ENCODE measurements at places on chromosomes 12 and 14. TPM values are rescaled to one million over a fixed set of nuclear protein-coding genes. Genes with fewer than 3 reads are reported as not detected.

Gene HOXC9
- 0.61 TPM for total RNA-seq

DNA sequence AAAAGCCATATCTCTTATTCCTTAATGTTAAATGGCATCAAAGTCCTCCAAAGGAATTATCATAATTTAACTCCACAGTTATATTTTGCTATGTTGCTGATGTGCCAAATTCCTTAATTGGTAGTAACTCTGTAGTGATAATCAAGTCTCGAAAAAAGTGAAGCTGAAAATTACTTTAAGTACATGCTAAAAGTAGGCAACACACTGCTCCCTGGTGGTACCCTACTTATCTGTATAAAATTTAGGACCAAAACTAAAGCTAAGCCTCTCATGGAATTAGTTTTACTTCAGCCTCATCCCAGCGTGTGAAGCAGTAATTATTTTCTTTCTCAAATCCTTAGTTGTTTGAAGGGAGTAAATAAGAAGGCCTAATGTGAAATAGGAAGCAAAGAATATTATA lies 132.8 kb downstream of the TTLL5 start:
- H3K4me1 ChIP-seq = no peaks in the 10 kb centered on the region
- no peaks in the 10 kb centered on the region for H3K36me3 ChIP-seq
- no peak overlapping the region for H3K4me3 ChIP-seq
- H3K27me3 ChIP-seq = no peaks in the 10 kb centered on the region

DNA sequence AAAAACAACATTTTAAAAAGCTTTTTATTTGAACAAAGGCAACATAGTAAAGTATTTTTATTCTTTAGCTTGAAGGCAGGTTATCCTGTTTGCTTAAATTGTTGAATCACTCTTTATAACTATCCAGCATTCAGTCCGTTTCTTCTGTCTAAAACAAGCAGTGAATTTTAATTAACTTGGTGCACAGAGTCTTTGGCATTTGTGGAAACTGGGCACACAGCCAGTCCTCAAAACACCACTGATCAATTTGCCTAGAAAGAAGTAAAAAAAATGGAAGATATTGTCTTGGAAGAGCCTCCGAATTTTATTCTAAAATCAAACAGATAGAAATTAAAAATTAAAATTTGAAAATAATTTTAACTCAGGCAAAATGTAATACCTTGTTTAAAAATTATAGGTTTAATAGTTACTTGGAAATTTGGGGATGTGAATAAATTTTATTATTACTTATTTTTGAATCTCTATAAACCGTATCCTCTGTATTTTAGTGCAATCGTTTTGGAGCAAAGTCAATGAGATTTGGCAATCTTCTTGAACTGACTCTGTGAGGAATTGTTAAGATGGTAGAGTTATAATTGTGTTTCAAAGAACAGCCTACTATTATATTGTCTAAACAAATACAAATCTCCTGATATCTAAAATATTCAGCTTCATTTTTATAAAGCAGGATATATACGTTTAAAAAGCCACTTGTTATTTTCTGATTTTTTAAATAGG lies 927.0 kb downstream of the SLC16A7 start:
- H3K27me3 ChIP-seq = no peaks in the 10 kb centered on the region
- H3K4me1 ChIP-seq = no peaks in the 10 kb centered on the region
- DNase-seq = no peak
- H3K4me3 ChIP-seq = no peak overlapping the region
- H3K27ac ChIP-seq = no peak overlapping the region

DNA sequence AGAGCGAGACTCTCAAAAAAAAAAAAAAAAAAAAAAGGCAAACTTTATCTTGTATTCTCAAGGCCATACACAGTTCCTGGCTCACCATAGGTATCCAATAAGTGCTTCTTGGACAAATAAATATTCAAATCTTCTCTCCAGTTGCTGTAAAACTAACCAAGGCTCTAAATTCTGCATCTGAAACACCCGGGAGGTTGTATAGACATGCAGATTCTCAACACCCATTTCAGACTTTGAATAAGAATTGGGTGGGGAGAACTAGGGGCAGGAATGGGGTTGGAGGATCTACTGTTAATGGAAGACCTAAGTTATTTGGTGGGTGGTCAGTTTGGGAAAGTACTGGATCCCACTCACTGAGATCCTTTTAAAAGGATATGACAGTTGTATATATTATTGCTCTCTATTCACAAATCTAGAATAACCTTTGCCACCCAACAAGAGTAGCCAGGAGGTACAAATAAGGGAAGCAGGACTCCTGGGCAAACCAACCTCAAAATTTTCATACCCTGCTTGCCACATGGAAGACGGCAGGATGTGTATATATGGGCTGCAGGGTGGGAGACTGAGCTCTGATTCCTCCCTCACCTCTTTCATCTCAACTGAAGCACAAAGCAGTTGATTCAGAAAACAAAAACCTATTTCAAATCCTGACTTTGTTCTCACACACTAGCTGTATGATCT lies 879 bp downstream of the GDF3 start:
- H3K4me3 ChIP-seq = no peak overlapping the region
- no peak overlapping the region for H3K27ac ChIP-seq
- peaks cover 14% of the 10 kb centered on the region for H3K4me1 ChIP-seq
- no peaks in the 10 kb centered on the region for H3K36me3 ChIP-seq
- DNase-seq = no peak
